Endothelial cell (in vitro differentiated cells): ENCODE measurements at places on chromosomes 3 and 15. TPM values are rescaled to one million over a fixed set of nuclear protein-coding genes. Genes with fewer than 3 reads are reported as not detected.

GRCh38 chr3:73839032-73839431, 214.3 kb upstream of the PDZRN3 start:
- no peak overlapping the region for H3K27ac ChIP-seq
- H3K36me3 ChIP-seq, result no peaks in the 10 kb centered on the region
- H3K27me3 ChIP-seq, result peaks cover 1% of the 10 kb centered on the region
- DNase-seq, result no peak

GRCh38 chr15:62889734-62890505, 152.6 kb upstream of the TPM1 start:
- no peak overlapping the region for H3K27ac ChIP-seq
- no peaks in the 10 kb centered on the region for H3K27me3 ChIP-seq
- DNase-seq, result no peak
- peaks cover 26% of the 10 kb centered on the region for H3K4me1 ChIP-seq

GRCh38 chr3:150069633-150070032, 98.9 kb upstream of the PFN2 start:
- DNase-seq, result no peak
- H3K4me3 ChIP-seq, result no peak overlapping the region
- H3K27me3 ChIP-seq, result peaks cover 6% of the 10 kb centered on the region
- H3K4me1 ChIP-seq, result peaks cover 6% of the 10 kb centered on the region

Gene HGD
- total RNA-seq, result not detected

GRCh38 chr3:175890066-175890465, 1030.9 kb downstream of the NAALADL2 start:
- H3K4me1 ChIP-seq, result no peaks in the 10 kb centered on the region
- no peak overlapping the region for H3K4me3 ChIP-seq
- H3K27ac ChIP-seq, result no peak overlapping the region

DNA sequence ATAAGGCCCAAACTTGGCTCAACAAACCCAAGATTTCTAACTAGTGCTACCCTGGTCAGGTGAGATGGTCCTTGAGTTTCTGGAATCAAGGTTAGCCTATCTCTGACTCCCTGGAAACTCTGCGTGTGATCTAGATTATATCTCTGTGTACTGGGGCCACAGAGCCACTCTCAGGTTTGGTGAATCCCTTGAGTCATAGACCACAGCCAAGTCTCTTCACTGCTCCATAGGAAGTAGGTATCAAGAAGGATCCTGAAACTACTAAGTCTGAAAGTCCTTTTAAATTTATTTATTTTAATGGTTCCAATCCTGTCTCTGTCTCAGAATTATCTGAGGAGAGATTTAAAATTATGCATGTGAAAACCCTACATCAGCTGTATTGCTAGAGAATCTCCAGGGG, 99.1 kb downstream of the TUSC7 start:
- no peaks in the 10 kb centered on the region for H3K4me1 ChIP-seq
- peaks cover 1% of the 10 kb centered on the region for H3K27me3 ChIP-seq
- no peak overlapping the region for H3K27ac ChIP-seq
- no peak for DNase-seq

DNA sequence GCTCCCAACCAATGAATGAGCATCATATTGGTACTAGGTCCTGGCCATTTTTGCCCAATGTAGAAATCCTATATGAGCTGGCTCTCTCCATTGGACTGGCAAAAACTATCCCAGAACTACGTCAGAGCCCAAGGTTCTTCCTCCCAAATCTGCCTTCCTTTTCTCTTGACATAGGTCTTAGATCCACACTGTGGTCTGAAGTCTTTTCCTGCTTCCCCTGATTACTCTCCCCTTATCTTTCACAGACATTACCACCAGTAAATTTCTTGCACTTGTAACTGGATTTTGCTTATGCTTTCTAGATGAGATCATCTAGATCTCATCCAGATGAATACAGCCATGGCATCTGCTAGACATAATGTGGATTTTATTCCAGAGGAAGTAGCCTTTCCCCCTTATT, 141.2 kb upstream of the GADL1 start:
- H3K27ac ChIP-seq, result no peak overlapping the region
- H3K36me3 ChIP-seq, result no peaks in the 10 kb centered on the region
- H3K4me1 ChIP-seq, result peaks cover 5% of the 10 kb centered on the region
- no peak overlapping the region for H3K4me3 ChIP-seq
- no peaks in the 10 kb centered on the region for H3K27me3 ChIP-seq

Gene CCR3
- not detected for total RNA-seq

Gene MGLL
- total RNA-seq, result 0.97 TPM

DNA sequence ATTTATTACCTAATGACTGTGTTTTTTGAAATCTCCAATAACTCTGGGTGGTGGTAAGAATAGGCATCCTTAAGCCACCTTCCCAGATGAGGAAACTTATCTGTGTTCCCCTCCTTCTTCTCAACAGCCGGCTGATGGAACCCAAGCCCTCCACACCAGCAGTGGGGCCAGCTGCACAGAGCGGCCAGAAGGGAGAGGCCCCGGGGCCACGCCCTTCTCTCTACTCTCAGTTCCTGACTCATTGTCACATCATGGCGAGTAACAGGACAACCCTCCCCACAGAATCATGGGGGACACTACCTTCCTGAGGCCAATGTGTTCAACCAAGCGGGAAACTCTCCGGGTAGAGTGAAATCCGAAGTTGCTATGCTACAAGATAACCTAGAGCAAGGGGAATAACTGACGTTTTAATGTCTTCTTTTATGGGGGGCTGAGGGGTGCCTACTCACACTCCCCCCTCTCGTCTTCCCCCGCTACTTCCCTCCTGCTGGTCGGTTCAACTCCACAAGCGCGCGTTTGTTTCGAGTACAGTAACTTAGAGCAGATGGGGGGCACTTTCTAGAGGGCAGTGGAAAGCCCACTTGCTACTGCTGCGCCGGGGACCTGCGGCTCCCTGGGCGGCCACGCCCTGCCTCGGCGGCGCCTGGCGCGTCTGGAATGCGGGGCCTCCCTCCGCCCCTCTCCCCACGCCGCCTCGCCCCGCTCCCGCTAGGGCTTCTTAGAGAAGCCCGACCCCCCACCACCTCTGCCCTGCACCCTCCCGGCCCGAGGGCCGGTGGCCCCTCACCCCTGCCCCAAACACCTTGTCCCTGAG, 621 bp downstream of the ANXA2 start:
- peak; percentile 68 for DNase-seq
- peak overlapping the region; percentile 81 for H3K27ac ChIP-seq
- H3K4me1 ChIP-seq, result peaks cover 46% of the 10 kb centered on the region
- H3K27me3 ChIP-seq, result peaks cover 13% of the 10 kb centered on the region
- peaks cover 4% of the 10 kb centered on the region for H3K36me3 ChIP-seq

- no peak overlapping the region for H3K4me3 ChIP-seq
- H3K27ac ChIP-seq, result no peak overlapping the region
- DNase-seq, result no peak
- H3K27me3 ChIP-seq, result peaks cover 4% of the 10 kb centered on the region
- no peaks in the 10 kb centered on the region for H3K36me3 ChIP-seq
- H3K4me1 ChIP-seq, result peaks cover 18% of the 10 kb centered on the region
These were observed 47.1 kb downstream of the DAPK2 start for GRCh38 chr15:63999177-63999576.

Gene KLF15
- total RNA-seq, result 0.67 TPM

Gene CDHR4
- 1.1 TPM for total RNA-seq

DNA sequence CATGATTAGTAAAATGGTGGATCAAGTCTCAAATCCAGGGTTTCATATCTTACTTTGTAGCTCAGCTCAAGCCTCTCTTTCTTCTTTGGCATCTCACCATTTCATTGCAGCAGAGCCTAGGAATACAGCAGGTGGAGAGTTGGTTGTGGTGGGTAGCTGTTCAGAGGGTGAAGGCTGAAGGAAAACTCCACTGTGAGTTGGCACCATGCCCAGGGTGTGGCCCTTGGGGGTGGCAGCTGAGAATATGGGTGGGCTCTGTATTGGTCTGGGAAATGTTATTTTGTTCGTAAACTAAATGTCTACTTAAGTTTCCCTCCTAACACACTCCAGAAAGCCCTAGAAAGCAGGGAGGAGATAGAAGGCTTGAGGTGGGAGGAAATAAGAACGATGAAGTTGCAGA, 1.7 kb upstream of the MAP1A start:
- H3K4me1 ChIP-seq, result peaks cover 25% of the 10 kb centered on the region
- DNase-seq, result no peak
- H3K4me3 ChIP-seq, result no peak overlapping the region
- H3K36me3 ChIP-seq, result peaks cover 5% of the 10 kb centered on the region

DNA sequence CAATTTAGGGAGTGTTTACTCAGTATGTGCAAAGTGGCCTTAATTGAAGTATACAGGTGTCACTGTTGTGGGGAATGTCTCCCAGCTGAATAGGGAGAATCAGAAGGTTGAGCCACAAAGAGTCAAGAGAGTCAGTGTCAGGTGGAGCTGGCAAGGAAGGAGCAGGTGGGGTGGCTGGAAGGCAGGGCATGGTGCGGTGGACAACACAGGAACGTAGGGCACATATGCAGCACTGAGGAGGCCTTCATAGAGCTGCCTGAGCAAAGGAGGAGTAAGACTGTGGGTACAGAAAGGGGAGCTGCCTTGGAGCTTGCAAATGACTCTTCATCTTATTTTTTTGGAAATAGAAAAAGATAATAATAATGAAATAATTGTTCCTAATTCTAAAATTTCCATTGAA, 20.0 kb downstream of the ARHGEF3 start:
- H3K36me3 ChIP-seq, result no peaks in the 10 kb centered on the region
- H3K4me3 ChIP-seq, result no peak overlapping the region
- H3K4me1 ChIP-seq, result peaks cover 19% of the 10 kb centered on the region

GRCh38 chr3:129616713-129617112, 10.2 kb upstream of the PLXND1 start:
- H3K27ac ChIP-seq, result no peak overlapping the region
- H3K36me3 ChIP-seq, result peaks cover 4% of the 10 kb centered on the region
- peaks cover 54% of the 10 kb centered on the region for H3K4me1 ChIP-seq
- no peak for DNase-seq
- H3K4me3 ChIP-seq, result peak overlapping the region; percentile 15

DNA sequence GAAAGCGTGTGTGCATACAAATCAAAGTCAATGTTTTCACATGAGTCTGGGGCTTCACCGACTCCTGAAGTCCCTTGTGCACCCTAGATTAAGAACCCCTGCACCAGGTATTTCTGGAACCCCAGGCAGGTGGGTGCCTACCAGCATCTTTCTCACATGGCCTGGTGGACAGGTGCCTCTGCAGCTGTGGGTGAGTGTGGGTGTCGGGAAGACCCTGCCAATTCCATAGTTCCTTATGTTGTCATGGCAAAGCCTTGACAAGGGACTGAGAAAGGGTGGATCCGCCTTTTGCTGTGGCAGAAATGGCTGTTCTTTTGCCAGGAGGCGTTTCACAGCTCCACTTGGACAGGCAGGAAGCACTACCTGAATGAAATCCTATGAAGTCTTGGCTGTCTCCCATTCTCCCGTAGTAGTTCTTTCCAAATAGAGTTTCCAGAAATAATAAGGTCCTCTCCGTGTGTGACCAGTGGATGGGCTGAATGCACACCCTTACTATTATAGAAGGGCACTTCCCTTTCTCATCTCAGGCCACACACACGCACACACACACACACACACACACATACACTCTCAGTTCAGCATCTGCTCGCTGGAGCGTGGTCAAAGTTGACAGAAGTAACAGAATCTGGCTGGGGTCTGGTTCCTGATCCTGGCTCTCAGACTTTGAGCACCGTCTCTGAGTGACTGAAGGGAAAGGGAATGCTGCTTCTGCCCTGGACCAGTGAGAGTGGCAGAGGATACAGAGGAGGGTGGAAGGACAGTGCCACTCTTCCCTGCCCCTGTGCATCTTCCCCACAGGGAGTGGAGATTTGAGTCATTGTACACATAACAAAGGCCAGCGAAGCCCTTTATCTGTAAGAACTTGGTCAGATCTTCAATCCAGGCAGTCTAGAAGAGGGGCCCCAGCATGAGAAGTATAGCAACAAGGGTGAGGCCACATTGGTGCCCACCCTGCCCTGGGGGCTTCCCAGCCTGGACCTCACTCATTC, 38.7 kb downstream of the PDIA5 start:
- peaks cover 34% of the 10 kb centered on the region for H3K36me3 ChIP-seq
- no peaks in the 10 kb centered on the region for H3K27me3 ChIP-seq
- H3K4me1 ChIP-seq, result peaks cover 2% of the 10 kb centered on the region
- no peak overlapping the region for H3K4me3 ChIP-seq
- no peak overlapping the region for H3K27ac ChIP-seq

GRCh38 chr3:157070678-157070999, 89.3 kb downstream of the CCNL1 start:
- H3K36me3 ChIP-seq, result no peaks in the 10 kb centered on the region
- H3K27me3 ChIP-seq, result peaks cover under 1% of the 10 kb centered on the region
- no peak overlapping the region for H3K4me3 ChIP-seq
- peaks cover 2% of the 10 kb centered on the region for H3K4me1 ChIP-seq
- no peak for DNase-seq
- H3K27ac ChIP-seq, result no peak overlapping the region

Gene GNAT1
- 0.59 TPM for total RNA-seq
